ENCODE measurements at places on chromosomes 16 and 17.

DNA sequence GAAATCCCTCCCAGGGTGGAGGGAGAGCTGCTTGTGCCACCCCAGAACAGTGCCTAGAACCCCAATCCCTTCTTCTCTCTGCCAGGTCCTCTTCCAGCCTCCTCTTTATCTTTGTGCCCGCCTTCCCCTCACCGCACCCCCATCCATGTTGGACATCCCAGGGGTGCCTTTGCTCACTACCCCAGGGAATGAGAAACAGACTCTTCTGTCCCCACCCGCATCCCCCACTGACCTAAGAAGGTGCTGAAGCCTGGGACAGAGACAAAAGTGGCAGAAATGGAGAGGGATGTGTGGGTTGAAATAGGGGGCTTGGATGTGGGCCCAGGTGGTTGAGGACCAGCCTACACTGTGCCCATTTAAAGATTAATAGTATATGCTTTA is 17.0 kb downstream of the ALOX15B start:
- DNase-seq = no peak

- no peak for DNase-seq
Observed at GRCh38 chr16:24980077-24980793, 34.9 kb downstream of the ARHGAP17 start.

- no peak for DNase-seq
Observed at GRCh38 chr17:74763565-74764387, 12.4 kb downstream of the NAT9 start.

GRCh38 chr16:77951788-77952187 is 70.6 kb upstream of the CLEC3A start:
- DNase-seq = no peak

- no peak for DNase-seq
Observed at GRCh38 chr16:16863672-16864071, 484.7 kb downstream of the NPIPA7 start.

DNA sequence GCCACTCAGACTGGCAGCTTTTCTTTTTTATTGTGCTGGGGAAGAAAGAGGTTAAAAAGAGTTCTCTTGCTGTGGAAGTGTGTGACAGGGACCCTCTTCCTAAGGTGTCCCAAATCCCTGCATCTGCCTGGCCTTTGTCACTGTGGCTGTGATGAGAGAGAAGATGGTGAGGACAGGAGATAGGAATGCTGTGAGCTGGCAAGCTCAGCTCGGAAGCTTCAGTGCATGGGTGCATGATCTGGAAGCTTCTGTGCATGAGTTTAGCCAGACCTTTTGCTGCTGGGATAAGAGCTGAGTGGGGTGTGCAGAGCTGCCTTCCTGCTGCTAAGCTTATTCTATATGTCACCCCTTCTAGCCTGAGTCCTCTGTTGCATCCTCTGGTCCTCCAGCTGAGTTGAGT is 103.3 kb upstream of the CACNG3 start:
- DNase-seq = no peak

DNA sequence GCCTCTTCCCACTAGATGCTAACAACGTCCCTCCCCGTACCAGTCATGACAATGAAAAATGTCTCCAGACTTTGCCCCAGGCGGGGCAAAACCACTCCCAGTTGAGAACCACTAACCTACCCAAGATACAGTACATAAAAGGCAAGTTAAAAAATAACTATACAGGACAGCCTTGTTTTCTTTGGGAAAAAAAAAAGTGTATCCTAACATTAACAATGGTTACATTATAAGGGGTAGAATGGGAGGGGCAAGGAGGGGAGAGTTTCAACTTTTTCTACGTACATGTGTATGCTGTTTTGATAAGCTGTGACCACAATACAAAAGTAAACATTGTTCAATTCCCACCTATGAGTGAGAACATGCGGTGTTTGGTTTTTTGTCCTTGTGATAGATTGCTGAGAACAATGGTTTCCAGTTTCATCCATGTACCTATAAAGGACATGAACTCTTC is 94.9 kb downstream of the TOX3 start:
- no peak for DNase-seq

DNA sequence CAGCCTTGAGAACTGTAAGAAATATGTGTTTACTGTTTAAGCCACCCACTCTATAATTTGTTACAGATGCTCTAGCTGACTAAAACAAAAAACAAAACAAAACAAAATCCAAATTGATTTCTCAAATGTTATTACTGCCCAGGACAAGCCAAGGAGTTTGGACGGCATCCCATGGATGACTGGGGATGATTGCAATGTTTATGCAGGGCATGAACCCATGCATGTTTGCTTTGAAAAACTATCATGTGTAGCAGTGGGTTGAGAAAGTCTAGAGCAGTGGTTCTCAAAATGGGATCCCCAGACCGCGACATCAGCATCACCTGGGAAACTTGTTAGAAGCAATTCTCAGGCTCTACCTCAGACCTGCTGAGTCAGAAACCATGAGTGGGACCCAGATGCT is 223.2 kb upstream of the PSMD7 start:
- no peak for DNase-seq

DNA sequence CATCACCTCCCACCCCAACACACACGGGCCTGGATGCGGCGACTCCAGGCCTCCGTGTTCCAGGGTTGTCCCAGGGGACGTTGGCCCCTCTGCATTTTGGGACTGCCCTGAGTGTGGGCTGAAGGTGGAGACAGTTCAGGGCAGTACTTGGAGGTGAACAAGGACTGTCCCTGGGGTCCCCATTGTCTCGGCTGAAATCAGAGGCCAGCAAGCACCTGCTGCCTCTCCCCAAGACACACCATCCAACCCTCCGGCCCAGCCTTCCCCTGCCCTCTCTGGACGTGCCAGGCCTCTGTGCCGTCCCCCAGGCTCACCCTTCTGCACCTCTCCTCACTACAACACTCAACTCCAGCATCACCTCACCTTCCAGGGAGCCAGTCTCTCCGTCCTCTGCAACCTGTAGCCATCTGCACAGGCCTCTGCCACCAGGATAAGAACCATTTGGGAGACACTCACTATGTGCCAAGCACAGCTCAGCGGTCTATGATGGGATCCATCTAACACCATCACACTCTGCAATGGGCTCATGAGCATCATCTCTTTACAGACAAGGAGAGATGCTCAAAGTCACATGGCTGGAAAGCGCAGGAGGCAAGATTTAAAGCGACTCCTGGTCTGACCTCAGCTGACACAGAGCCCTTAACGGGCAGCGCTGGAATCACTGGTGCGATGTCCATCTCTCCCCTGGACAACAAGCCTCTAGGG is 104.5 kb upstream of the SEC14L1 start:
- no peak for DNase-seq

- no peak for DNase-seq
Observed at GRCh38 chr17:29607557-29608195, 14.7 kb downstream of the ANKRD13B start.

DNA sequence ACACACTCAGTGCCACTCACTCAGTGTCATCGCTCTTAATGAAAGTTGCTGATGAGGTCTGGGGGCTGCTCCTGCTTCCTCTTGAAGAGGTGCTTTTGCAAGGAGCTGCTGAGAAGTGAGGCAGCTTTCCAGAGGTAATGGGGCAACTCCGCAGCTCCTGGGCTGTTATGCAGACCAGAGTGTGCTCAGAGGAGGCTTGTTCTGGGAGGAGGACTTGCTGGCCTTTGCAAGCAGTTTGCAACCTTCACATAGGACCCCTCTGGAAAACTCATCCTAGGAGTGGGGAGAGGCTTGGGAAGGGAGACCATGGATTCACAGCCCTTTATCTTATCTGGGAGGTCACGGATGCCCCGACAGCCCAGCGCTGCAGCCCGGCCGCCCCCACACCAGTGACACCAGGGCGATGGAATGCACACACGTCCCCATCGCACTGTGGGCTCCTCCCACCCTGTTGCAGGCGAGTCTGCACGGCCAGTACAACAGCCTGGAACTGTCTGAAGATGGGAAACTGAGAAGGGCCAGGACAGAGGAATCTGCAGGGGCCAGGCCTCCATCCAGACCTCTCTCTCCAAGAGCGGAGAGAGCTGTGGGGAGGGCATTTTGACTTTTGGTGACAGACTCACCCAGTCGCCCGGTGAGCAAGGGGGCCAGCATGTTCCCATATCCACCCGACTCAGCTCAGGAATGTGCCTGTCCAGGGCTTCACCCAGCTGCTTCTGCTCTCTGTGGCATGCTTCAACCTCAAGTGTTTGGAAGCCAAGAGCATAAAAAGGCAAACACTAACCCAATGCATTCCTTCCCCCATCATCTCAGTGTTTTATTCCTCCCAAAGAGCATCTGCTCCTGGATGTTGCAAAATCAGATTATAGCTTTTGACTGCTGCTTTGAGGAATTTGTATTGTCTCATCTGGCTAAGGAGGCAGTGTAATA is 78.6 kb upstream of the ZNF469 start:
- DNase-seq = no peak

GRCh38 chr16:28009586-28010373 is 53.7 kb downstream of the GSG1L start:
- DNase-seq = no peak

- DNase-seq = no peak
Observed at GRCh38 chr17:63040816-63041215, 74.8 kb downstream of the TANC2 start.

DNA sequence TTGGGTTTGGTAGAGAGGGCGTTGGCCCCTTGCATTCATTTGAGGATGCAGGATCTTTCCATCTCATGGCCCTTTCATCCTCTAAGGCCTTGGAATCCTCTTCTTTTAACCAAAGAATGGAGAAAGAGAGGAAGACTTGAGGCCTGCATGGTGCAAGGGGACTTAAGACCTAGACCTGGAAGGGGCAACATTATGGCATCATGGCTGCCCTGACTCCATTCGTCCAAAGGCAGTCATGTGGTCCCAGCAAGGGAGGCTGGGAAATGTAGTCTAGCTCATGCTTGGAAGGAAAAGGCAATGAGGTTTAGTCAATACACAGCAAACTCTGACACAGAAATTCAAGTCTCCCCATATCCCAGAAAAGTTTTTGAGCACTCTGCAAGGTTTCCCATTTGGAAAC is 30.7 kb upstream of the CDRT4 start:
- DNase-seq = no peak

DNA sequence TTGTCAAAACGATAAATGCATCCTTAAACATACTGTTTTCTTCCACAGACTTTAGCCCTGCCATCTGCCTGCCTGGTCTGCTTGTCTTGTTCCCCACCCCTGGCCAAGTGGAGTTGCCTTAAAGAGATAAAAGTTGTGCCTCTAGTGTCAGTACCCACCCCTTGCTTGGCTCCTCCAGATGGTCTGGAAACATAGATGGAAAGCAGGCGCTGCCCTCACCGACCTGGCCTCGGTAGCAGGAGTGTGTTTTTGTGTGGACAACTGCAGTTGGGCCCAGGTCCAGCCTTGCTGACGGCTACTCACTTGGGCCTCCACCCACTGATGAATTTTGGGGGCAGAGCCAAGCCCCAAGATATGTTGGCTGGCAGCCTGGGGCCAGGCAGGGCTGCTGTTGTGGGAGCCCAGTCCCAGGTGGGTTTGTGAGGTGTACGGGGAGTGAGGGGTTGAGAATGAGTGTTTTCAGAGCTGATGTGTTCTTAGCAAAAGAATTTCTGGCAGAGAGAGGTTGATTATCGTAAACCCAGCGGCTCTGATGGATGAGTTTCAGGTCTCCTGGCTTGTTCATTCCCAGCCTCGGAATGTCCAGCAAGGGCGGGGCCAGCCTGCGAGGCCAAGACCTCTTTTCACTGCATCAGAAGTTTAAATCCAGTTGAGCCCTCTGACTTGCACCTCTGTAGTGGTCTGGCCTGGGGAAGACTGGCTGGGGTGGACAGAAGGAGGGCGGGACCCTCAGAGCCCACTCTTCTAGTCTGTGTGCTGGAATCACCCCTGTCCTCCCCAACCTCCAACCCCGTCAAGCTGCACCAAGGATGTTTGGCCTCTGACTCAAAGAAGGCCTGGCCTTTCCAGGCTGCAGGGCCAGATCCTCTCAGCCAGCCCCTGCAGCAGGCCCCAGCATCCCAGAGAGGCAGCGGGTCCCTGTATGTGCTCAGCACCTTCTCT is 179.7 kb downstream of the RAB11FIP4 start:
- DNase-seq = no peak

- DNase-seq = no peak
Observed at GRCh38 chr17:56793531-56793930, 40.2 kb downstream of the C17orf67 start.

GRCh38 chr17:33012522-33013033 is 20.9 kb downstream of the SPACA3 start:
- no peak for DNase-seq

GRCh38 chr17:51445946-51446345 is 185.6 kb downstream of the UTP18 start:
- no peak for DNase-seq

- DNase-seq = no peak
Observed at GRCh38 chr16:88274847-88275246, 107.9 kb upstream of the ZNF469 start.

GRCh38 chr17:47066095-47066494 is 87.0 kb upstream of the RPRML start:
- no peak for DNase-seq

- DNase-seq = no peak
Observed at GRCh38 chr17:33234930-33235685, 58.0 kb downstream of the ASIC2 start.

DNA sequence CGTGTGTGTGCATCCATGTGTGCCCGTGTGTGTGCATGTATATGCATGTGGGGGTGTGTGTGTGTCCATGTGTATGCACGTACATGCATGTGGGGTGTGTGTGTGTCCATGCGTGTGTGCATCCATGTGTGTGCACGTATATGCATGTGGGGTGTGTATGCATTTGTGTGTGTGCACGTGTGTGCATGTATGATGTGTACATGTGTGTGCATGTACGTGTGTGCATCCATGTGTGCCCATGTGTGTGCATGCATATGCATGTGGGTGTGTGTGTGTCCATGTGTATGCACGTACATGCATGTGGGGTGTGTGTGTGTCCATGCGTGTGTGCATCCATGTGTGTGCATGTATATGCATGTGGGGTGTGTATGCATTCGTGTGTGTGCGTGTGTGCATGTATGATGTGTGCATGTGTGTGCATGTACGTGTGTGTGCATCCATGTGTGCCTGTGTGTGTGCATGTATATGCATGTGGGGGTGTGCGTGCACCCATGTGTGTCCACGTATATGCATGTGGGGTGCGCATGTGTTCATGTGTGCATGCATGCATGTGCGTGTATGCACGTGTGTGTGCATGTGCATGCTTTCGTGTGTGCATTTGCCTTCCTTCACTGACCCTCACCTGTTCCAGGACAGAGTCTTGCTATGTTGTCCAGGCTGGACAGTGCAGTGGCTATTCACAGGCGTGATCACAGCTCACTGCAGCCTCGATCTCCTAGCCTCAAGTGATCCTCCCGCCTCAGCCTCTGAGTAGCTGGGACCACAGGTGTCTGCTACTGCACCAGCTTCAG is 129.6 kb upstream of the TNRC6C start:
- no peak for DNase-seq

- no peak for DNase-seq
Observed at GRCh38 chr16:23433261-23433920, 19.6 kb downstream of the COG7 start.

DNA sequence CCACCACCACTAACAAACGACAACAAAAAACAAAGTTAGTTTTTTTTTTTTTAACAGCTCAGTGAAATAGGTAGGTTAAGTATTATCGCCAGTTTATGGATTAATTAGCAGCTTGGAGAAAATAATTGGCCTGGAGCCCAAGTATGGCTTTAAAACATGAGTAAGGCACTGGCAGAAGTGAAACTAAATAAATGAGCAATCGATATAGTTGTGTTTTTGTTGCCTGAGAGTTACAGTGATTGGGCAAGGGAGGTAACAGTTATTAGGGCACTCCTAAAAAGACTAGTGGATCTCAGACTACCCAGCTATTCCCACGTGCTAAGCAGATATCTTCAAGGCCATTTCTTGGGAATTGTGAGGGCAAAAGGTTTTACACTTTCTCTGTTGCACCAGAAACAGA is 2.4 kb downstream of the MLKL start:
- no peak for DNase-seq
